ENCODE measurements at places on chromosomes 4 and X. TPM values are rescaled to one million over a fixed set of nuclear protein-coding genes. Genes with fewer than 3 reads are reported as not detected.

- DNase-seq: no peak
Measured at GRCh38 chrX:53732797-53733196, 46.3 kb upstream of the HUWE1 start.

- DNase-seq: no peak
Measured at GRCh38 chr4:103075435-103075893, 1.1 kb downstream of the SLC9B2 start.

The PLAC1 gene
- total RNA-seq: not detected

The TMEM164 gene
- total RNA-seq: 18.3 TPM

The F9 gene
- not detected for total RNA-seq

GRCh38 chr4:88836216-88836615 lies 138.6 kb upstream of the NAP1L5 start:
- no peak for DNase-seq

- DNase-seq: no peak
Measured at GRCh38 chr4:6300359-6300758, 30.7 kb downstream of the WFS1 start.

- DNase-seq: no peak
Measured at GRCh38 chr4:25753239-25753638, 97.6 kb downstream of the SLC34A2 start.

The RTL3 gene
- total RNA-seq: not detected

- no peak for DNase-seq
Measured at GRCh38 chr4:7513671-7514070, 78.9 kb upstream of the PSAPL1 start.
